Coronary artery (tissue), 2 donors: ENCODE measurements at places on chromosomes 6 and 20.

GRCh38 chr6:165728216-165728615 lies 65.2 kb upstream of the PDE10A start:
- no peak for DNase-seq

DNA sequence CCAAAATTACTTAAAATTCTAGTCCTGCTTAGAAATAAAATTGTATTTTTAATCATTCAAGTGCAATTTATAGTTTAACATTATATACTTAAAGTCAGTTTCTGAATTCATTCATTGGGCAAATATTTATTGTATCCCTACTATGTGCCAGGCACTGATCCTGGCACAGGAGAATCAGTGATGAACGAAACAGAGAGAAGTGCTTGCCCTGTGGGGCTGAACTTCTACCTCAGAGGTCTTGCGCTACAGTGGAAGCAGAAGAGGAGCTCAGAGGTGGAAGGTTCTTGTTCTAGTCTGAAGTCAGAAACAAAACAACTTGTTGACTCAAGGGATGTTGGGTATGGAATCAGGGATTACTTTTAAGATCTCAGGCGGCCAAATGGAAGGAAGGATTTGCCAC lies 6.0 kb downstream of the CLDN20 start:
- no peak for DNase-seq

- no peak for DNase-seq
These were observed at the start of gene SLC12A5 for GRCh38 chr20:46028772-46029371. Gene SLC12A5 (plus strand): TSS chr20:46029215. CDS start chr20:46029345, 130 bp downstream.

DNA sequence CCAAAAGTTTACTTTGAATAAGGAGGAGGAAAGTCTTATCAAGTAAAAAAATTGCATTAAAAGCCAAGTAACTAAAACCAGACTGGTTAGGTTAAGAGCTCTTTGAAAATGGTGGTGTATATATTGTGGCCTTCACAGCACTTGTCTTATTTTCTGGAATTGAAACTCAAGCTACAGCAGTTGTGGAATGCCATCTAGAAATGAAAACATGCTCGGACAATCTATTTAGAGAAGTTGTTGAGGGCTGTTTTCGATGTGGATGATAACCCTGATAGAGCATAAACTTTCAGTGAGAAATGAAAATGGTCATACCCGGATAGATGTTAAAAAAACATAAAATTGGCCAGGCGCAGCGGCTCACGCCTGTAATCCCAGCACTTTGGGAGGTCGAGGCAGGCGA lies 47.0 kb downstream of the ARID1B start:
- DNase-seq = no peak

DNA sequence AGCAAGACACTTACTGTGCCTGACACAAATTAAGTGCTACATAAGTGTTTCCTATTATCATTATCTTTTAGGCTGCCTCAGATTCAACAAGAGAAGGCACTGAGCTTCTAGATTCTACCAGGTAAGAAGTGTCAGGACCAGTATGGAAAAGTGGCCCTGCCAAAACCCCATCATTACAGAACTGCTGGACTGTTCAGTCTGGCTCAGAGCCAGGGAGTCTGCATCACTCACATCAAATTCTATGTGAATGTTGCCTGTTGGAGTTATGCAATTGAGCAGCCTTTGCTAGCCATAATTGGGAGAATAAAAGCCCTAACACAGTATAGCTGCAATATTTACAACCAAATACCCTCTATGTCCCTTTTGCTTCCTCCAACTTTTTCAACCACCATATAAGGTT lies 70.9 kb downstream of the ATG5 start:
- DNase-seq = no peak

GRCh38 chr6:131875647-131876046 lies 67.8 kb downstream of the ENPP1 start:
- no peak for DNase-seq
